Esophagus squamous epithelium (tissue), 5 donors: ENCODE measurements at places on chromosomes 12 and 14.

GRCh38 chr12:116280595-116281290 is 3.2 kb upstream of the MED13L start:
- no peaks in the 10 kb centered on the region for H3K4me1 ChIP-seq
- DNase-seq: no peak
- H3K27ac ChIP-seq: no peak overlapping the region
- H3K4me3 ChIP-seq: no peak overlapping the region

DNA sequence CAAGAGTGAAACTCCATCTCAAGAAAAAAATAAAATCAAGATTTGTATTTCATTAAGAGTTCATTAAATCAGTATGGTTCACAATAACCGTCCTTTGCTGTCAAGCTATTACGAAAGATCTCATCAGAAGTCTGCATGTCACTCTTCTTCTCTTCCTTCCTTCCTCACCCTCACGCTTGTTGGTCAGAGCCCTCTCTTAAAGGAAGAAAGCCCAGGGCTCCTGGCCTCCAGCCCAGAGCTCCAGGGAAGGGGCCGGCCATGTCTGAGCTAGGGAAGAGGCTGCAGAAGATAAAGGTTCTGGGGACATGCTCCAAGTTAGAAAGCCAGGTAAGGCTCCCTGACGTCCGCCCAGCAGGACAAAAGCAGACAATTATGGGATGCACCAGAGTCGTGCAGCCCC is 43.1 kb upstream of the DLK1 start:
- H3K36me3 ChIP-seq: no peaks in the 10 kb centered on the region
- H3K4me1 ChIP-seq: peaks cover 8% of the 10 kb centered on the region
- no peak for DNase-seq
- no peaks in the 10 kb centered on the region for H3K27me3 ChIP-seq

DNA sequence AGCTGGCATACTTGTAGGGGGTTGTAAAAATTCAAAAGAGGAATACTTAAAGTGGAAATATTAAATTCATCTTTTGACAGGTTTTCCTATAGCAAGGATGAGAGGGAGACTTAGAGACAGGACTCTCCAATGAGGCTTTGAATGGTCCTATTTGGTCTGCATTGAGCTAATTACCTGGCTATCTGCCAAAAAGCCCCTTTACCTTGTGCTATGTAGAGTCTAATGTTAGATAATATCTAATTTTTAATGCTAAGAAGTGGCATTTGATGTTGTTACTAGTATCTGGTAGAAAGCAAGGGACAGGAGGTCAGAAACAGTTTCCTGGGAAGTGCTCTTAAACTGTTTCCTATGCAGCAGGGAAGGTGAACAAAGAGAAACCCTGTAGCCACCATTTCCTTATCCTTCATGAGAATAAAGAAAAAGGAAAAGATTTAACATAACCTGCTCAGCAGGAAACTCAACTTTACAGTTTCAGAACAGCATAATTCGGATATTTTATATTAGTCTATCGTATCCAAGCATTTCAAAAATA is 550.0 kb downstream of the SOX5 start:
- H3K4me1 ChIP-seq: no peaks in the 10 kb centered on the region
- no peak for DNase-seq
- H3K27ac ChIP-seq: no peak overlapping the region
- H3K27me3 ChIP-seq: no peaks in the 10 kb centered on the region
- H3K4me3 ChIP-seq: no peak overlapping the region

- no peaks in the 10 kb centered on the region for H3K36me3 ChIP-seq
- peak overlapping the region; percentile 81 for H3K27ac ChIP-seq
- H3K27me3 ChIP-seq: no peaks in the 10 kb centered on the region
Observed at GRCh38 chr14:103879570-103880347, 32.4 kb upstream of the PPP1R13B start.

DNA sequence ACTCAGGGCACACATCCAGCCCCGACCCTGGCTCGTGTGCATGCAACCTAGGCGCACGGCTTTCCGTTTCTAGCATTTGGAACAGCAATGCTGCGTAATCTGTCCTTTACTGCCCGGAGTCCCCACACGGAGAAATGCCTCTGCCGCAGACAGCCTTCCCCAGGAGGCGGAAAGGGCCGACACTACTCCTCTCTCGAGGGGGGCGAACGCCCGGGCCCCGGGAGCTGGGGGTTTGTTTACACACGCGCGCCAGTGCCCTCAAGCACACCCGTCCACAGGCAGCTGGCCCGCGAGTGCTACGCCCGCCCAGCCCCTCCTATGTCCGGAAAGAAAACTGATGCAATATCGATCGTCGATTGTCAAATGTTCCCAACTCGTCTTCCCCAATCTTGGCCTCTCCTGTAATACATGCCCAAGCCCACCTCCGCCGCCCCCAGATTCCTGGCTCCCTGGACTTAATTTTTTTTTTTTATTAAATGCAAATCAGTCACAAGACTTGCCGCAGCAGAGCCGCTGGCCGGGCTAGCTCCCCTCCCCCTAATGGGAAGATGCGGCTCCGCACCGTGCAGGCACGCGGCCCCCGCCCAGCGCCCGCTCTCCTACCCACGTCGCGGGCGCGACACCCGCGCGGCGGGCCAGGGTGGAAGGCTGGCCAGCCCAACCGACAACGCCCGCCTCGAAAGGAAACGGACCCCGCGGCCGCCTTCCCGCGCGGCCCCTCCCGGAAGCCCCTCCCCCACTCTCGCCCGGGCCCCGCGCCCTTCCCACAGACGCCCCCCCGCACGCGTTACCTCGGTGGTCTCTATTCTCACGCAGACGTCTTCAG is 642 bp downstream of the SLC38A2 start:
- peak overlapping the region; percentile 99 for H3K4me3 ChIP-seq
- H3K36me3 ChIP-seq: peaks cover 24% of the 10 kb centered on the region
- no peaks in the 10 kb centered on the region for H3K27me3 ChIP-seq
- peaks cover 50% of the 10 kb centered on the region for H3K4me1 ChIP-seq
- H3K27ac ChIP-seq: peak overlapping the region; percentile 98
- DNase-seq: peak; percentile 50

DNA sequence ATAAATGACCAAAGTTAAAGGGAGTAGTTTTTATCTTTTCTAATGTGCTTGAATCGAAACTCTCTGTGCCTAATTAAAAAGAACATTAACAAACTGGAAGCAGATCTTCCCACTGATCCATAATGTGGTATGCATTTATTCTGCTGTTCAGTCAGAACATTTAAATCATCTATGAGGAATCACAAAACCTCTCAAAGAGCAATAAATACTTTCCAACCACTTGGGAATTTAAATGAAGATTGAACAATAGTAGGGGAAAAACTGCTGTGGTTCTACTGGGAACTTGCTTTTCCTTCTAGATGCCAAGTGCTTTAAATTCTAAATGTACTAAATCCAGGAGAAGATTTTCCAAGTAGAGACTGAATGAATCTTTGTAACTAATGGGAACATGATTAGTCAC is 12.3 kb upstream of the CHPT1 start:
- no peaks in the 10 kb centered on the region for H3K4me1 ChIP-seq
- no peak overlapping the region for H3K4me3 ChIP-seq
- H3K27ac ChIP-seq: no peak overlapping the region
- no peak for DNase-seq
- no peaks in the 10 kb centered on the region for H3K36me3 ChIP-seq

DNA sequence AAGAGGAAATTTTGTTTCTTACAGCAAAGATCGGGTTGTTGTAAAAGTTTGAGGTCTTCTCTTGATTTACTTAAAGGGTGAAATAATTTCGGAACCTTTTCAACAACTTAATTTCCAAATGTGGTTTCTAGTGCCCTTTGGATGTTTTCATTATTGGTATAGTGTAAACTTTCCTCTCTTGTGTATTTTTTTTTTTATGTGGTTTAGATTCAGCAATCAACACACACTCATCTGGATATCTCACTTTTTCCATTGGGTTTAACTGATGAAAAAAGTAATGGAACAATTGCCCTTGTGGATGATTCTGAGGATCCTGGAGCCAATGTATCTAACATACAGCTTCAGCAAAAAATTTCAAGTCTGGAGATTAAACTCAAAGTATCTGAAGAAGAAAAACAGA is 116.3 kb downstream of the CCDC91 start:
- H3K4me1 ChIP-seq: no peaks in the 10 kb centered on the region
- H3K4me3 ChIP-seq: no peak overlapping the region
- no peaks in the 10 kb centered on the region for H3K27me3 ChIP-seq
- H3K27ac ChIP-seq: no peak overlapping the region
- DNase-seq: no peak

- H3K27me3 ChIP-seq: no peaks in the 10 kb centered on the region
- no peaks in the 10 kb centered on the region for H3K36me3 ChIP-seq
- no peak overlapping the region for H3K27ac ChIP-seq
- DNase-seq: no peak
Observed at GRCh38 chr14:51613416-51613815, 38.3 kb upstream of the FRMD6 start.

- DNase-seq: no peak
- no peaks in the 10 kb centered on the region for H3K36me3 ChIP-seq
Observed at GRCh38 chr14:105864651-105865265, 338.4 kb downstream of the TMEM121 start.

DNA sequence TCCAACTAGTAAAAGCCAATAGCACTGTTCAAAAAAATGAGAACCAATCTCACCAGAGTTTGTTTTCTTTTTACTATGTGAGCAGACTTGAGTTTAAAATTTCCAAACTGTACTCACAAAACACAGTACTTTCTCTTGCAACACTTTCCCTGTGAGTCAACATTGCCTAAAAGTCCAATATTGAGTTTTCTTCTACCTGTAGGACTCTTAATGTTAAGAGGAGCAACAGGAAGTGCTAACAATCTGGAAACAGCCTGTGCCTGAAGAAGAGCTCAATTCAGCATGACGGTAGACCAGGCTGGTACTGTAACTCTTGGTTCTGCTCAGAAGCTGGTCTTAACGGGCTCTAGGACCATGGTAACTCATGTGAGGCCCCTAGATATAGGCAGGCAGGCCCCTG is 144.3 kb downstream of the MED13L start:
- H3K27ac ChIP-seq: no peak overlapping the region
- no peak for DNase-seq
- H3K4me3 ChIP-seq: no peak overlapping the region
- no peaks in the 10 kb centered on the region for H3K27me3 ChIP-seq

- peaks cover 15% of the 10 kb centered on the region for H3K4me1 ChIP-seq
- H3K27me3 ChIP-seq: no peaks in the 10 kb centered on the region
- no peaks in the 10 kb centered on the region for H3K36me3 ChIP-seq
- H3K27ac ChIP-seq: no peak overlapping the region
- no peak overlapping the region for H3K4me3 ChIP-seq
Observed at GRCh38 chr12:94089891-94090290, 58.5 kb upstream of the PLXNC1 start.

- H3K4me3 ChIP-seq: no peak overlapping the region
- no peaks in the 10 kb centered on the region for H3K27me3 ChIP-seq
- peaks cover 7% of the 10 kb centered on the region for H3K4me1 ChIP-seq
- DNase-seq: no peak
- no peak overlapping the region for H3K27ac ChIP-seq
Observed at GRCh38 chr14:99628887-99629618, 15.9 kb upstream of the HHIPL1 start.

- DNase-seq: no peak
- no peaks in the 10 kb centered on the region for H3K36me3 ChIP-seq
- no peak overlapping the region for H3K27ac ChIP-seq
- H3K4me3 ChIP-seq: no peak overlapping the region
- H3K4me1 ChIP-seq: peaks cover 15% of the 10 kb centered on the region
Observed at GRCh38 chr14:54599966-54600716, 33.2 kb downstream of the SAMD4A start.

- no peak overlapping the region for H3K27ac ChIP-seq
- no peaks in the 10 kb centered on the region for H3K36me3 ChIP-seq
- H3K4me1 ChIP-seq: no peaks in the 10 kb centered on the region
- DNase-seq: no peak
- no peak overlapping the region for H3K4me3 ChIP-seq
- no peaks in the 10 kb centered on the region for H3K27me3 ChIP-seq
Observed at GRCh38 chr14:105536691-105537579, 10.6 kb downstream of the TMEM121 start.

DNA sequence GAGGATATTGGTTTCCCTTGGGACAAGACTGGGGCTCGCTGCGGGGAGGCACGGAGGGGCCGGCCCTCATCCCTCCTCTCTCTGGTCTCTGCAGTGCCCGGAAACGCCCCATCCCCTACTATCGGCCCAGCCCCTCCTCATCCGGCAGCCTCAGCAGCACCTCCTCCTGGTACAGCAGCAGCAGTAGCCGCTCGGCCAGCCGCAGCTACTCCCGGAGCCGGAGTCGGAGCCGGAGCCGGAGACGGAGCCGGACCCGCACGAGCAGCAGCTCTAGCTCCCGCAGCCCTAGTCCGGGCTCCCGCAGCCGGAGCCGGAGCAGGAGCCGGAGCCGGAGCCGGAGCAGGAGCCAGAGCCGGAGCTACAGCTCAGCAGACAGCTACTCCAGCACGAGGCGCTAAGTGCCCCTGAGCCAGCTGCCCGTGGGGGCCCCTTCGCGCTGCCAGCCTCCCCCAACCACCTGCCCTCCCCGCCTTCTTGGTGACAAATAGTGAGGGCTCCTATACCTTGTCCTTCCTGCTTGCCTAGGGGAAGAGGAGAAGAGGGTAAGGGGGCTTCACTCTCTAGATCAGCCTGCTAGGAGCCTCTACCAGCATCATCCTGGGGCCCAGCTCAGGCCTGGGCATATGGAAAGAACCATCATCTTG is 22.2 kb upstream of the HSPB8 start:
- H3K27me3 ChIP-seq: peaks cover 11% of the 10 kb centered on the region
- no peak overlapping the region for H3K4me3 ChIP-seq
- peaks cover 7% of the 10 kb centered on the region for H3K4me1 ChIP-seq
- no peak for DNase-seq
- H3K27ac ChIP-seq: no peak overlapping the region

- H3K27me3 ChIP-seq: no peaks in the 10 kb centered on the region
- DNase-seq: no peak
- H3K4me1 ChIP-seq: no peaks in the 10 kb centered on the region
- no peak overlapping the region for H3K27ac ChIP-seq
Observed at GRCh38 chr14:77892381-77892871, 92.5 kb downstream of the ADCK1 start.

DNA sequence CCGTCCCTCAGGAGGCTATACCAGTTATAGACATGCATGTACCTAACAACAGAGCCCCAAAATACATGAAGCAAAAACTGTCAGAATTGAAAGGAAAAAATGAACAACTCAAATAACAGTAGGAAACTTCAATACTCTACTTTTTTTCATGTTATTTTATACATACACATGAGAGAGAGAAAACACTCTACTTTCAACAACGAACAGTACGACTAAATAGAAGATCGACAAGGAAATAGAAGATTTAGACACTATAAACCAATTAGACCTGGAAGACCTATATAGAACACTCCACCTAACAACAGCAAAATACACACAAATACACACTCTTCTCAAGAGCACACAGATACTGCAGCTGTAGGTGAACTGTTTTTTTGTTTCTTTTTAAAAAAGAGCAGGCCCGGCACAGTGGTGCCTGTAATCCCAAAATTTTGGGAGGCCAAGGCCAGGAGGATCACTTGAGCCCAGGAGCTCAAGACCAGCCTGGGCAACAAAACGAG is 34.7 kb upstream of the PNMA1 start:
- no peaks in the 10 kb centered on the region for H3K27me3 ChIP-seq
- peaks cover 100% of the 10 kb centered on the region for H3K4me1 ChIP-seq
- no peaks in the 10 kb centered on the region for H3K36me3 ChIP-seq
- no peak overlapping the region for H3K4me3 ChIP-seq
